ENCODE measurements at places on chromosomes 12 and 14. TPM values are rescaled to one million over a fixed set of nuclear protein-coding genes. Genes with fewer than 3 reads are reported as not detected.

The ATG101 gene
- total RNA-seq = 28.2 TPM

The KRT3 gene
- not detected for total RNA-seq

The EID3 gene
- total RNA-seq = 8.5 TPM

The INHBC gene
- total RNA-seq = not detected

The GPR68 gene
- 1.6 TPM for total RNA-seq

The SIVA1 gene
- 56.6 TPM for total RNA-seq

The LRRC43 gene
- 0.58 TPM for total RNA-seq

The POTEM gene
- not detected for total RNA-seq

- no peak for DNase-seq
Measured at GRCh38 chr12:89319122-89319521, 33.2 kb downstream of the DUSP6 start.

GRCh38 chr14:105466531-105467248 lies 7.9 kb upstream of the CRIP2 start:
- DNase-seq = no peak

GRCh38 chr12:4556735-4557530 lies 5.1 kb upstream of the DYRK4 start:
- no peak for DNase-seq

GRCh38 chr12:50441763-50442162 lies 41.1 kb downstream of the LARP4 start:
- no peak for DNase-seq

GRCh38 chr12:59575826-59576225 lies 20.0 kb upstream of the SLC16A7 start:
- DNase-seq = no peak

DNA sequence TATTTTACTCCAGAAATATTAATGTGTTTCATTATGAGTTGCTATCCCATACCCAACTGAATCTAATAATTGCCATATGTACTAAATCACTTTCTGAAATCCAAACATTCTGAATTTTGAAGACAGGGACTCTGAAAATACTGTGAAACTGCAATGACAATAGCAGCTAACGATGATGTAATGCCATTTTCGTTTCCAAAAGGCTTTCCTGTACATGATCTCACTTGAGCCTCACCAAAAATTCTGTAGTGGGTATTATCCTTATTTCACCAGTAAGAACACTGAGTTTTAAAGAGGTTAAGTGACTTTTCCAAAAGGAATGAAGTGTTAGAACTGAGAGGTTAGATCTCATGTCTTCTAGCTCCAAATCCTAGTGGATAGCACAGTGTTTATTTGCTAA lies 133.3 kb downstream of the FLRT2 start:
- DNase-seq = no peak

- DNase-seq = no peak
Measured at GRCh38 chr12:101051901-101052550, 158.0 kb downstream of the SLC5A8 start.

DNA sequence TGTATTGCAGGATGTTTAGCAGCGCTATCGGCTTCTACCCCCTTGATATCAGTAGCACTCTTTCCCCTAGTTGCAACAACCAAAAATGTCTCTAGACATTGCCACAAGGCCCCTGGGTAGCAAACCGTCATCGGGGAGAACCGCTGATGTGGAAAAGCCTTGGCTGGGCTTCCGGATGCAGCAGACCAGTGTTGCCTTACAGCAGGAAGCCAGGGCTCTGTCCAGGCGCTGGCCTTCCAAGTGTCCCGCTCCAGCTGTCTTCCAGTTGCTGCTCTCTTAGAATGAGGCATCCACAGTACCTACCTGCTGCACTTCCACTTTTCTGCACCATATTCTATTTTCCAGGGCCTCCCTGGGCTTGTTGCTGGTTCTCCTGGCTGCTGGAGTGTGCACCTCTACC lies 22.6 kb upstream of the SLC10A1 start:
- DNase-seq = no peak

DNA sequence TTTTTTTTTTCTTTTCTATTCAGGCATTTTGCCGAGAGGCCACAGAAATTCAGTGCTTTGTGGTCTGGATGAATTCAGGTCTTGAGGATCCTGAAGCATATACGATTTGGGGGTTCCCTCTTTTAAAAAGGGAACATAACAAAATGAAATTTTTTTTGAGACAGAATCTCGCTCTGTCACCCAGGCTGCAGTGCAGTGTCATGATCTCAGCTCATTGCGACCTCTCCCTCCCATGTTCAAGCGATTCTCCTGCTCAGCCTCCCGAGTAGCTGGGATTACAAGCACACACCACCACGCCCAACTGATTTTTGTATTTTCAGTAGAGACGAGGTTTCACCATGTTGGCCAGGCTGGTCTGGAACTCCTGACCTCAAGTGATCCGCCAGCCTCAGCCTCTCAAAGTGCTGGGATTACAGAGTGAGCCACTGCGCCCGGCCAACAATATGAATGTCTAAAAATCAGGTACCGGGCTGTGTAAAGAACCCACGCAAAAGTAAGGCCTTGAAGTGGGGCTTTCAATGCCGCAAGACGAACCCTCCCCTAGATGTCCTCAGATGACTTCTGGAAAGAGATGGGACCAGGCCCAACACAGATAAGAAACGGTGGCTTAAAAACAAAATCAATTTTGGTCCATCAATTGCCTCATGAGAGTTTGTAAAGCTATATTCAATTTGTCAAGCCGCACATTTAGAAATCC lies 30.0 kb downstream of the TESC start:
- DNase-seq = no peak

GRCh38 chr14:91269076-91269991 lies 24.8 kb upstream of the GPR68 start:
- DNase-seq = no peak

GRCh38 chr12:40152783-40153383 lies 47.0 kb upstream of the SLC2A13 start:
- peak; percentile 70 for DNase-seq

- DNase-seq = no peak
Measured at GRCh38 chr14:68257969-68258368, 438.4 kb downstream of the RAD51B start.

GRCh38 chr12:75471902-75472890 lies 8.4 kb upstream of the GLIPR1 start:
- no peak for DNase-seq

- DNase-seq = no peak
Measured at GRCh38 chr14:23513005-23513817, 38.4 kb downstream of the ZFHX2 start.

GRCh38 chr12:24738441-24738840 lies 210.5 kb downstream of the BCAT1 start:
- no peak for DNase-seq

DNA sequence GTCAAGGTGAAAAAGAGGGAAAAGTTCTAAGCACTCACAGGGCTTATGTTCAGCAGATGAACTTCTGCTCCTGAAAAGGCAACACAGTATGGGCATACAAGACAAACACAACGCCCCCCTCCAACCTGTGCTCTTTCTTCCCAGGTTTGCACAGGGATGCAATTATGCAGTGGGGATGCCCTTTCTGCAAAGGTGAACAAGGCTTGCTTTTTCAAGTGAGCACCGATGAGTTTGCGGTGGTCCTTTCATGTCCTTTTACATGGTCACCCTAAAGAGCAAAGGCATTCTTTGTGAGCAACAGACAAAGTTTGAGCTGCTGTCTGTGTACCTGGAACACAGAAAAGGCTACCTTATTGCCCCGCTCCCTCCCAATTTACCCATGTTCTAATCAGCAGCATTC lies 6.7 kb downstream of the KITLG start:
- no peak for DNase-seq

DNA sequence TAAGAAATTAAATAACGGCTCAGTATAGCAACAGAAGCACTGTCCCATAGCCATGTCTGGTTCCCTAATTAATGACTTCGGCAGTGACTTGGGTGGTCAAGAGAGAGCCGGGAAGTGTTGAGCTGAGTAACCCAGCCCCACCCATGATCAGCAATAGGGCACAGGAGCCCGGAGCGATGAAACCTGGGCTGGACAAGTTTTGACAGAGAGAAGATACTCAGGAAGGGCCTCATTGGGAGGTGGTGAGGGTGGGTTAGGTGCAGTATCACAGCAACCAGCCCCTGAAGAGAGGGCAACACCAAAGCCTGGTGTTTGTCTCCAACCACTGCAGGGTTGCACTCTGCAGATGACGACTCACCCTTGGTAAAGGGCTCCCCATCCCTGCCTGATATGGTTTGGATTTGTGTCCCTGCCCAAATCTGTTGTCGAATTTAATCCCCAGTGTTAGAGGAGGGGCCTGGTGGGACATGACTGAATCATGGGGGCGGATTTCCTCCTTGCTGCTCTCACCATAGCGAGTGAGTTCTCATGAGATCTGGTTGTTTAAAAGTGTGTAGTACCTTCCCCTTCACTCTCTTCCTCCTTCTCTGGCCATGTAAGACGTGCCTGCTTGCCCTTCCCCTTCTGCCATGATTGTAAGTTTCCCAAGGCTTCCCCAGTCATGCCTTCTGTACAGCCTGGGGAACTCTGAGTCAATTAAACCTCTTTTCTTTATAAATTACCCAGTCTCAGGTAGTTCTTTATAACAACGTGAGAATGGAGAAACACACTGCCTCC lies 124.9 kb upstream of the MED13L start:
- no peak for DNase-seq

DNA sequence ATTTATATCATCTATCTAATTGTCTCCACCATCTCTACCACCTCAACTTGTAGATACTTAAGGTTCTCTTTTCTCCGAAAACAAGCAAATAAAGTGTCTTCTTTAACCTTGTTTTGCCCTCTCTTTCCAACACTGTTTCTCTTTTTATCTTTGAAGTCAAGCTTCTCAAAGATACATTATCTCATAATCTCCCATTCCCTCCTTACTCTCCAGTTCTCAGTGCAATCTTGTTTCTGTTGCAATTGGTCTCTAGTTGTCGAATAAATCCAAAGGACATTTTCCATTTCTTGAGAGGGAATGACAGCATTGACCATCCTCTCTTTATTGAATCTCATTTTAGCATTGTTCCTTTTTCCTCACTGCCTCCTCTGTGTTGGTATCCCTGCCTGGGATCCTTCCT lies 383.3 kb downstream of the SOX5 start:
- DNase-seq = no peak

DNA sequence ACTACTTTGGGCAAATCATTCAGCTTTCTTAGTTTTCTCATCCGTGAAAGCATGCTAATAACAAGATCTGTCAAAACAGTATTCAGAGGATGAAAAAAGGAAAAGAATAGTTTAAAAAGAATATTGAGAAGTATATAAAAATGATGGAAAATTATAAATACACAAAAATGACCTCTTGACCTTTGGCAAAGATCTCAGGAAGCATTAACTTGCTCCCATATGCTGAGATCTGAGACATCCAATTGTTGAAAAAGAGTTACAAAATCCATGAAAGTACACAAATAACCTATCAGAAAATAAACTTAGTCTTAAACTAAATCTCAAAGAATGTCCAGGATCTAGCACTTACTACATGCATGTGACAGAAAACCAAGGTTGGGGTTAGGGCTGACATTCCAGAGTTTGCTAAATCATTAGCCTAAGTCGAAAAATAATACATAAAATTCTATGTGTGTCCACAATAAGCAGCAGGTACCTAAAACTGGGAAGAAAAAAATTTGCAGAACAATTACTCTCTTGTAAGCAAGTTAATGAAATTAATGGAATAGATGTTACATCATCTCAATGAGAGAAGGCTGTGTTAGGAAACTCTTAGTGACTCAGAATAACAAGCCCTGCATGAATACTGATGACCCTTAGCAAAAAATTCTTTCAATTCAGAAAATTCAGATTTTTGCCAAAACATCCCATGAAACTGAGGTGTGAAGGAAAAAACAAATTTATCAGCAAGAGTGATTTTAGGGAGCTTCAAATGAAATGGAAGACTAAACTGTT lies 3.4 kb downstream of the PAH start:
- no peak for DNase-seq

DNA sequence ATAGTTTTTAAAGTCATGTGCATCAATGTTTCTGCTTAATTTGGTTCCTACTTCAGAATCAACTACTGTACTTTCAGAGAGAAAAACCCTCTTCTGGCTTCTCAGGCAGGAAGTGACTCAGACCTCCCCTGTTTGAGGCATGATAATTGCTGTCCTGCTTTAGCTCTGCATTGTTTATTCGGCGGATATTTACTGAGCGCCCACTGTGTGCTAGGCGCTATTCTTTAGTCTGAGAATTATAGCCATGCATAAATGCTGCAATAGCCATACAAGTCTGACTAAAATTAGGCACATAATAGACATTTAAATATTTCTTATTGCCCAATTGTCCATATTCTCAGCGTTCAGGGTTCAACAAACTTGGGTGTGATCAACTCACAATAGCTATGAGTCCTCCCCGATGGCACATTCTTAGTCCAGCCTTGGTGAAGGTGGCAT lies 6.1 kb upstream of the AMIGO2 start:
- no peak for DNase-seq

DNA sequence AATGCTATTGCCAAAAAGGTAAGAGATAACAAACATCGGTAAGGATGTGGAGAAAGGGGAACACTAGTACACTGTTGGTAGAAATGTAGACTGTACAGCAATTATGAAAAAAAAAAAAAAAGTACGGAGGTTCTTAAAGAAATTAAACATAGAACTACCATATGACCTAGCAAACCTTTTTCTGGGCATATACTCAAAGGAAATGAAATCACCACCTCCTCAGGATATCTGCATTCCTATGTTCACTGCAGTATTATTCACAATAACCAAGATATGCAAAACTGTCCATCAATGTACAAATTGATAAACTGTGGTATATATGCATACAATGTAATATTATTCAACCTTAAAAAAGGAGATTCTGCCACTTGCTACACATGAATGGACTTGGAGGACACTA lies 60.7 kb downstream of the INSM2 start:
- DNase-seq = no peak

- no peak for DNase-seq
Measured at GRCh38 chr14:102255401-102256190, 49.4 kb downstream of the MOK start.

- DNase-seq = no peak
Measured at GRCh38 chr14:66233591-66233990, 252.6 kb upstream of the CCDC196 start.

Data from sciatic nerve (tissue), 2 donors.